HAP-1 (cell line): ENCODE measurements at places on chromosomes 7 and 10.
A peak's percentile ranks its signal among the peaks of the same experiment; 100 is the strongest.

DNA sequence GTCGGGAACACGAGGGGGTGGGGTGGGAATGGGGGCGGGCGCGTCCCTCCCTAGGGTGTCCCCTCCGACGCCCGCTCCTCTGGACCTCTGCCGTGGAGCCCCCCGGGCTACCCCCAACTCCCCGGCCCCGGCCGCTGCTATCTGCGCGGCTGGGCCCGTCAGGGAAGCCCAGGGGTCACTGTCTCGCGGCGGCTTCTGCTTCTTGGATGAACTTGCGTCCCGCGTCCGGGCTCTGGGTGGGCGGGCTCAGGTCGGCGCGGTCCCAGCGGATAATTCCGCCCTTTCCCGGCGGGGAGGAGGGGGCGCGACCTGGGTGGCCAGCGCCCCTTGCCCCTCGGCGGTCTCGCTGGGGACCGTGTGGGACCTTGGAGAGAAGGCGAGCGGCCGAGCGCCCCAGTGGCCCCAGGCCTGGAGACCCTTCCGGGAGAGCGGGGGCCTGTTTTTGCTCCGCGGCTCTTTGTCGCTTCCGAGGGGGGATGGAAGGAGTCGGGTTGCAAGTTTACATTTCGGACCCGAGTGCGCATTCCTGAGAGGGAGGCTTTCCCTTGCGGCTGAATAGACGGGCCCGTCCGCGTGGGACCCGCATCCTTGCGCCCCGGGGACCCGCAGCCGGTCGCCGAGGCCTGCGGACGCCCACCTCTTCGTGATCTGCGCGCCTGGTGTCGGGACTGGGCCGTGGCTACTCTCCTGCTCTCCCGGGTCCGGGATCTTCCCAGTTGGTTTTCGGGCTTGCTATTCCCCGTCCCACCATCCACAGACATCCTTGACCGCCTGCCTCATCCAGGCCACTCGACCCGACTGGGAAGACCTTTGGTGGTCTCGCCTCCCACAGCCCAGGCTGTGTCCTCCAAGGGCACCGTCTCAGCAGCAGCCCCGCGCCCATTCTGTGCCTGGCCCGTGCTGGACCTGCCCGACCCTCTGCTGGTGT is 812 bp downstream of the DOCK1 start:
- no peak for DNase-seq

DNA sequence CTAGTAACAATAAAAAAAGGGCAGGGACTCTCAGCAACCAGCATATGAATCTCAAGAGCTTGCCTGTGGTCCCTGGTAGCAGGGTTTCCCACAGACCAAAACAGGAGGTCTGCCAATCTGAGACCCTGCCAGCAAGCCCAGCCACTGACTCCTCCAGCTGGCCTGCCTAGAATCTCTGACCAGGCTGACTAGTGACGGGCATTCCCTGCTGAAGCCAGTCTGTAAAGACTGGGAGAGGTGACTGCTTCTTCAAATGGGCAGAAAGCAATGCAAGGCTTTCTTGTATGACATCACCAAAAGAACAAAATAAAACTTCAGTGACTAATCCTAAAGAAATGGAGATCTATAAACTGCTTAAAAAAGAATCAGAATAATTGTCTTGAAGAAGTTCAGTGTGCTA is 249.4 kb downstream of the TCF7L2 start:
- no peak for DNase-seq

- no peak for DNase-seq
Observed at GRCh38 chr7:79241288-79242060, 212.0 kb downstream of the MAGI2 start.

DNA sequence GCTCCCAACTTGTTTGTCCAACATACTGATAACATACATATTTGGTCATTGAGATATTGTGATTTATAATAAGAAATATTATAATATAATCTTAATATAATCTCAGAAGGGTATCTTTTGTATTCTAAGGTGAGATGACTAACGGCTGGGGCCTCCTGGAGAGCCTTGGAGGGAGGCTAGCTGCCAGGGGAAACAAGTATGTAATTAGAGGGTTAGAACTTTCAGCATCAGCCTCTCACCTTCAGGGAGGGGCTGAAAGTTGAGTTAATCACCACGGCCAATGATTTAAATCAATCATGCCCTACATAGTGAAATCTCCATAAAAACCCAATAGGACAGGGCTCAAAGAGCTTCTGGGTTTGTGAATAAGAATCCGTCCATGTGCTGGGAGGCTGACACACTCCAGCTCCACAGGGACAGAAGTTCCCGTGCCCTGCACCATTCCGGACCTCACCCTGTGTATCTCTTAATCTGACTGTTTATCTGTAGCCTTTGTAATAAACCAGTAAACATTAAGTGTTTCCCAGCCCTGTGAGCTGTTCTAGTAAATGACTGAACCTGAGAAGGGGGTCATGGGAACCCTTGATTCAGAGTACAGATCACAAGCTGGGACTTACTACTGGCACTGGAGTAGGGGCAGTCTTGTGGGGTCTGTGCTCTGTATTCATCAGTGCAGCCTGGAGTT is 86.3 kb upstream of the STEAP1B start:
- no peak for DNase-seq

- no peak for DNase-seq
Observed at GRCh38 chr7:98116656-98117461, 10.2 kb downstream of the LMTK2 start.

GRCh38 chr7:139044813-139045794 is 9.3 kb upstream of the ZC3HAV1L start:
- DNase-seq, result no peak

GRCh38 chr10:44056967-44057805 is 327.7 kb downstream of the CXCL12 start:
- DNase-seq, result no peak

- DNase-seq, result no peak
Observed at GRCh38 chr7:131747658-131748232, 191.3 kb upstream of the PODXL start.

GRCh38 chr7:25349283-25350017 is 121.2 kb upstream of the NPVF start:
- DNase-seq, result no peak

GRCh38 chr7:98877692-98878364 is 504 bp upstream of the TRRAP start:
- DNase-seq, result no peak

GRCh38 chr10:110413903-110414547 is 83.7 kb upstream of the DUSP5 start:
- DNase-seq, result no peak

DNA sequence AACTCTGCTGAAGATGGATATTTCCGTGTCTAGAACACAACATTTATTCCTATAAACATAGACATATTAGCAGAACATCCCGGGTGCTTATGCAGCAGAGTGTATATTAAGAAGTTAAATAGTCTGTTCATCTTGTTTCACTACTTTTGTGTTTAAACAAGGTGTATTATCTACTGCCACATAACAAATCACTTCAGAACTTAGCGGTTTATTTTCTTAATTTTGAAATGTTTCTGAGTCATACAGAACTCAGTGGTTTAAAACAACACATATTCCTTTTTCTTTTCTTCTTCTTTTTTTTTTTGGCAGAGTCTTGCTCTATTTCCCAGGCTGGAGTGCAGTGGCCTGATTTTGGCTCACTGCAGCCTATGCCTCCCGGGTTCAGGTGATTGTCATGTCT is 25.8 kb downstream of the DENND10 start:
- no peak for DNase-seq

DNA sequence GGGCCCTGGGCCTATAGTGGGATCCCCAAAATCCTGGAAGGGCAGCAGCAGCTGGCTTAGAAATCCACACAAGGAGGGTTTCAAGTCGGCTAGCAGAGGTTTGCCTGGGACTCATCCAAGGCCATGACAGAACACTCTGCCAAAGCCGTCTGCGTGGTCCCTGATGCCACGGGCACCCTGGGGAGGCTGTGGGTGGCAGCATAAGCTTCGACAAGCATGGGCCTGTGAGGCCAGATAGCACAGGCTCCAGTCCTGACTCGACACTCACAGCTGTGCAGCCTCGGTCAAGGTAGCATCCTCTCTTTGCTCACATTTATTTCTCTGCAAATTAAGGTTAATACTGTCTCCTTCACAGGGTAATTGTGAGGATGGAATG is 138.3 kb downstream of the JCAD start:
- DNase-seq, result no peak

DNA sequence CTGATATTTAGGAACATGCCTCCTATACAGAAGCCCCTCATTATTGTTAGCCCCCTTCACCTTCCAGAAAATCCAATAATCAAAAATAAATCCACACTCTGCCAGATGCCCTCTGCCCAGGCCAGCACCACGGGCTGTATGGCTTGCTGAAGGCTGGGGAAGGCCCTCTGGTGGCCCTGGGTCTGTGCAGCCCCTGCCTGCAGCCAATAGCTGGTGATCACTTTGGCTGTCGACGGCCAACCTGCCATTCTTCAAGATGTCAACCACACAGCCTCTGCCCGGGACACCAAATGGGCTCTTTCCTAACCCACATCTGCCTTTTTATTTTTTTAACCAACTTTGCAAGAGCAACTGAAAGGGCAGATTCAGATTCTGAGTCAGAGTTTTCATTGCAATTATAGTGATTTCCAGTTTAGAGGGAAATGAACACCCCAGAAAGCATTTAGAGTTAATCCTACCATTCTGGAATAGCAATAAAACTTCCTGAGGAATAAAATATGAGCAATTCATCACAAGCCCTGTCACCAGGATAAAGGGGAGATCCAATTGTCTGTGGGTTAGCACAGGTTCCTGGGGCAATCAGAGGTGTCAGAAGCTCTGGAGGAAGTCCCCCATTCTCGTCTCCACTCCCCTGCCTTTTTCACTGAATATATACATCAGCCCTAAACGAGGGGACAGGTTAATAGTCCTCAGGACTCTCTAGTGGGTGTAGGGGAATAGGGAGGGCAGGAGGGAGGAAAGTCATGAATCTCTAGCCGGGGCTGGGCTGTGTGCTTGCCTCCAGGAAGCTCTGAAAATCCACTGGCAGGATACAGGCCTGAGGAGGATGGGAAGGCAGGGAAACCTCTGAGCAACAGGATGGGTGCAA is 211.3 kb downstream of the GRID1 start:
- DNase-seq, result no peak

GRCh38 chr10:69449841-69450240 is 1.4 kb upstream of the TSPAN15 start:
- peak; percentile 68 for DNase-seq

DNA sequence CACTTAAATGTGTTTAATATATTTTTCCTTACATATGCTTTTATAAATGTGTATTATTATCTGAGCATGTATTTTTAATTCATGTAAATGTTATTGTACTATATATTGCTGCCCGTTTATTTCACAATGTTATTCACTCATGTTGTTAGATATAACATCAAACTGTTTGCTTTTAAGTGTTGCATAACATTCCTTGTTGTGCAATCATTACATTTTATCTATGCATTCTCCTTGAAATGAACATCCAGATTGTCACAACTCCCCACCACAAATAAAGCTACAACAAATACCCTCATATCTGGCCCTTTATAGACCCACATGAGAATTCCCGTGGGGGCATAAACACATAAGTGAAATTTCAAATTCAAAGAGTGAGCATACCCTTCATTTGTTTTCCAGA is 264.2 kb downstream of the HPSE2 start:
- no peak for DNase-seq

DNA sequence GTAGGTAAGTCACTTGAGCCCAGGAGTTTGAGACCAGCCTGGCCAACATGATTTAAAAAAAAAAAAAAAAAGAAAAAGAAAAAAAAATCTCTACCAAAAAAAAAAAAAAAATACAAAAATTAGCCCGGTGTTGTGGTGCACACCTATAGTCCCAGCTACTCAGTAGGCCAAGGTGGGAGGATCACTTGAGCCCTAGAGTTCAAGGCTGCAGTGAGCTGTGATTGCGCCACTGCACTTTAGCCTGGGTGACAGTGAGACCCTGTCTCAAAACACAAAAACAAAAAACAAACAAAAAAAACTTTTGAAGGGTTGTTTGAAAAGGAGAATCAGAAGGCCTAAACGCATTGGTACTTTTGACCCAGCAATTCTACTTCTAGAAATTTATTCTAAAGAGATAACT is 13.7 kb downstream of the TLL2 start:
- DNase-seq, result no peak

- DNase-seq, result no peak
Observed at GRCh38 chr10:4345877-4346646, 479.9 kb upstream of the AKR1E2 start.

GRCh38 chr10:127278001-127278400 is 81.6 kb upstream of the INSYN2A start:
- DNase-seq, result no peak

DNA sequence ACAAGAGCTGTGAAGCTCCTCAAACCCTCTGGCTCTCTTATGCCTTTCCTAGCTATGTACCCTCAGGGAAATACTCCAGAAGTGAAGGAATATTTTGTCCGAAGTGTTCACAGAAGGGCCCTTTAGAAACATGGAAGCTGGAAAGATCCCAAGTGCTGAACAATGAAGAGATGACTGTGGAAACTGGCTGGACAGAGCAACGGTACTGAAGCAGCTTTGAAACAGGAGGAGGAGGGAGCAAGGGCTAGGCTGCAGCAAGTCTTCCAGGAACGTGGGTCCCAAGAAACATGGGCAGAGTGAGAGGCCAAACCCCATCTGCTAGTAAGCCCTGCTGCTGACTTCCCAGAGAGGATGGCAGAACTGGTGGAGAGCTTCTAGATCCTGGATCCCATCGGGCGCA is 3.0 kb upstream of the PSAP start:
- no peak for DNase-seq

- no peak for DNase-seq
Observed at GRCh38 chr7:32326078-32326477, 164.1 kb downstream of the LSM5 start.

- DNase-seq, result peak; percentile 50
Observed at GRCh38 chr10:24415455-24416125, 206.7 kb downstream of the KIAA1217 start.

- DNase-seq, result peak; percentile 46
Observed at GRCh38 chr10:95560278-95561176, 644 bp downstream of the SORBS1 start.

- no peak for DNase-seq
Observed at GRCh38 chr7:90877201-90877600, 281.1 kb downstream of the CDK14 start.

- no peak for DNase-seq
Observed at GRCh38 chr10:22623633-22624253, 90.6 kb downstream of the PIP4K2A start.

- DNase-seq, result no peak
Observed at GRCh38 chr10:71770255-71770654, 3.1 kb downstream of the VSIR start.

DNA sequence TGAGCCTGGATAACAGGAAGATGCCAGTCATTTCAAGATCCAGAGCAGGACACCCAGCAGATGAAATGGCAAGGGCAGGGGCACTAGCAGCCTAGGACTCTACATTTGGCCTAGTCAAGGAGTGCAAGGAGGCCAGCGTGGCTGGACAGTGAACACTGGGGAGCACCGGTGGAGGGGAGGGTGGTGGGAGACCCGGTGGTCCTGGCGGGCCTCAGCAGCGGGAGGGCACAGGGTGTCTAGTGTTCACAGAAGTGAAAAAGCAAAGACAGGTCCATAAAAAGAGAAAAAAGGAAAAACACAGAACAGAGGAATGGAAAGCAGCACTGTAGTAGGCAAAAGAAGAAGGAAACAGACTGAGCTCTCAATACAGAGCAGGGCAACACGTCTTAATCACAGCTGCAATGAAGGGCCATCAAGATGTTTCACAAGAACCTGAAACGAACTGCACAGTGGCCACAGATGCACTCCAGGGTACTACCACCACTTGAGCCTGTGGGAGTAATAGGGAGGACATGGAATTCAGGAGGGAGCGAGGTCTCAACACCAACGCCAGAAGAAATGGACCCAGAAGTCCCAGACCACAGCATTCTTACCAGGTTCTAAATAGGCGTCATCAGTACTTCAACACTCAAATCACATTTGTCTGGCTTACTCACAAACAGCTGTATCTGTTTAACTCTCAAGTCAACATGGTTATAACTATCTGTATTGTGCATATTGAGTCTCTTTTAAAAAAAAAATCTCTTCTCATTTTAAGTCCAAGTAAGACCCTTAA is 573.7 kb downstream of the PARD3 start:
- DNase-seq, result no peak

GRCh38 chr10:21030091-21030490 is 133.0 kb upstream of the NEBL start:
- no peak for DNase-seq
